Spleen (tissue), 13 donors: ENCODE measurements at places on chromosomes 3 and 15. TPM values are rescaled to one million over a fixed set of nuclear protein-coding genes. Genes with fewer than 3 reads are reported as not detected.

IL17RE gene
- 0.64 TPM for polyA plus RNA-seq

GRCh38 chr15:36585774-36586173 lies 6.3 kb downstream of the CDIN1 start:
- H3K27me3 ChIP-seq = no peaks in the 10 kb centered on the region
- no peaks in the 10 kb centered on the region for H3K4me1 ChIP-seq
- H3K27ac ChIP-seq = no peak overlapping the region
- no peak for DNase-seq
- H3K36me3 ChIP-seq = no peaks in the 10 kb centered on the region

GRCh38 chr3:105944721-105945120 lies 75.9 kb upstream of the CBLB start:
- H3K27me3 ChIP-seq = no peaks in the 10 kb centered on the region
- no peaks in the 10 kb centered on the region for H3K36me3 ChIP-seq
- no peaks in the 10 kb centered on the region for H3K4me1 ChIP-seq
- DNase-seq = no peak

CLRN1 gene
- polyA plus RNA-seq = not detected
